CD4-positive, CD25-positive, alpha-beta regulatory T cell (primary cell): ENCODE measurements at places on chromosomes 1 and 21. TPM values are rescaled to one million over a fixed set of nuclear protein-coding genes. Genes with fewer than 3 reads are reported as not detected.

TPTE gene
- not detected for polyA plus RNA-seq

GBP5 gene
- polyA plus RNA-seq = 360 TPM

RIMKLA gene
- not detected for polyA plus RNA-seq

GPR161 gene
- not detected for polyA plus RNA-seq

PLD5 gene
- polyA plus RNA-seq = not detected

KRTAP24-1 gene
- not detected for polyA plus RNA-seq
